ENCODE measurements at places on chromosomes 13 and 19.

- no peak for DNase-seq
Observed at GRCh38 chr19:1491114-1491848, at the start of gene REEP6. Gene REEP6, plus strand, starts transcription at chr19:1491181. Its CDS starts 89 bp downstream, at chr19:1491270.

DNA sequence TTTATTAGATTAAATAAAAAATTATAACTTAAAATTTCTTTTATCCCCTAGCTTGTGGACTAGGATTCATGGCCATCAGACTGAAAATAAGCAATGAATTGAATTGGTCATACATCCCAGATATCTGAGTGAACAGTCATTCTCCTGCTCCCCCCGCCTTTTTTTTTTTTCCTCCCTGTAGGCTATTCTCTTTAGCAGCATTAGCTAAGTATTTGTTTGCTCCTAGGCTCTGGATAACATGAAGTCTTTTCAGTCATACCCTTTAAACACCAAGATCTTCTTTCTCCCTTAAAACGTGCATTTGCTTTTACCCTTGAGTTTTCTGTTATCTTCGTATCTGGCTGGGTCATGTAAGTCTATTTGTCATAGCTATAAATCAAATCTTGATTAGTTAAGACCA is 866.7 kb upstream of the SPRY2 start:
- no peak for DNase-seq

DNA sequence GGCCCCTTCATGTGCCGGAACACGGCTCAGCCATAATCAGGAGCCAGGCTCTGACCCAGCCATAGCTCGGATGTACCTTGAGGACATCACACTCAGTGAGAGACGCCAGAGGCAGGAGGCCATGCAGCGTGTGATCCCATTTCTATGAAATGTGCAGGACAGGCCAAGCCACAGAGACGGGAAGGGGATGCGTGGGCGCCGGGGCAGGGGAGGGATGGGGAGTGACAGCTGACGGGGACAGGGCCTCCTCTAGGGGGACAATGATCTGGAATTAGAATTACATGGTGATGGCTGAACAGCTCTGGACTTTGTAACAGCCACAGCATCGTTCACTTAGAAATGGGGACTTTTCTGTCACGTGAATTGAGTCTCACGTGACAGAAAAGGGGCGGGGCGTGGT is 34.9 kb downstream of the SBNO2 start:
- no peak for DNase-seq

- no peak for DNase-seq
Observed at GRCh38 chr13:25286308-25286968, 850 bp downstream of the MTMR6 start.

GRCh38 chr13:95503662-95504061 is 48.9 kb upstream of the CLDN10 start:
- DNase-seq: no peak

- no peak for DNase-seq
Observed at GRCh38 chr13:23909606-23910005, 12.3 kb upstream of the C1QTNF9B start.

- no peak for DNase-seq
Observed at GRCh38 chr13:110410000-110410399, 102.9 kb downstream of the COL4A2 start.

DNA sequence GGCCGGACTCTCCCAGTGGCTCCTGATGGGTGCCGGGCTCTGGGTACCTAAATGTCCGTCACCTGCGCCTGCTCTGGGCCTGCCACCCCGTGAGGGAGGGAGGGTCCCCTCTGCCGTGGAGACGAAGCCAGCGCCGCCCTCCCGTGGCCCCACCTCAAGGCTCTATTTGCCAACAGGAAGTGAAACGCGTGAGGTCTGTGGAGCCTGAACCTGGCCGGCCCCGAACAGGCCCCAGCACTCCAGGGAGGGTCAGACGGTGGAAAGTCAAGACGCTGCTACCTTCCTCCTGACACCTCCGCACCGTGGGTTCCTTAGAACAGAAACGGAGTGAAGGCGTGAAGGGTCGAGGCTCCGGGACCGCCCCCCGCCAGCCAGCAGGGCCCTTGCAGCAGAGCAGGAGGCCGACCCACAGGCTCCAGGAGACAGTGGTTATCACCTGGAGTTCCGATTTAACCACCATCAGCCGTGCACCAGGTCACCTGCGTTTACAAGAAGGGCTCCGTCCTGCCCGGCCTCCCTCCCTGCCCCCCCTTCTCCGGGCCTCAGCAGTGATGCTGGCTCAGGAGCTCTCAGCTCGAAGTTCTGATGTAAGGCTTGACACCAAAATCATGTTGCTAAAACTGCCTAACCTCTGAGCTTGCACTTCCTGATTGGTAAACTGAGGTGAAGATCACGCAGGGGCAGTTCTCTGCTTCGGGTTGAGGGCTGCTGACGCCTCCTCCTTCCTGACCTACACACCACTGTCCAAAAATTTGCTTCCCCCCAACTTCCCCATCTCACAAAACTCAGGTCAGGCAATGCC is 50.9 kb upstream of the C13orf46 start:
- DNase-seq: no peak

DNA sequence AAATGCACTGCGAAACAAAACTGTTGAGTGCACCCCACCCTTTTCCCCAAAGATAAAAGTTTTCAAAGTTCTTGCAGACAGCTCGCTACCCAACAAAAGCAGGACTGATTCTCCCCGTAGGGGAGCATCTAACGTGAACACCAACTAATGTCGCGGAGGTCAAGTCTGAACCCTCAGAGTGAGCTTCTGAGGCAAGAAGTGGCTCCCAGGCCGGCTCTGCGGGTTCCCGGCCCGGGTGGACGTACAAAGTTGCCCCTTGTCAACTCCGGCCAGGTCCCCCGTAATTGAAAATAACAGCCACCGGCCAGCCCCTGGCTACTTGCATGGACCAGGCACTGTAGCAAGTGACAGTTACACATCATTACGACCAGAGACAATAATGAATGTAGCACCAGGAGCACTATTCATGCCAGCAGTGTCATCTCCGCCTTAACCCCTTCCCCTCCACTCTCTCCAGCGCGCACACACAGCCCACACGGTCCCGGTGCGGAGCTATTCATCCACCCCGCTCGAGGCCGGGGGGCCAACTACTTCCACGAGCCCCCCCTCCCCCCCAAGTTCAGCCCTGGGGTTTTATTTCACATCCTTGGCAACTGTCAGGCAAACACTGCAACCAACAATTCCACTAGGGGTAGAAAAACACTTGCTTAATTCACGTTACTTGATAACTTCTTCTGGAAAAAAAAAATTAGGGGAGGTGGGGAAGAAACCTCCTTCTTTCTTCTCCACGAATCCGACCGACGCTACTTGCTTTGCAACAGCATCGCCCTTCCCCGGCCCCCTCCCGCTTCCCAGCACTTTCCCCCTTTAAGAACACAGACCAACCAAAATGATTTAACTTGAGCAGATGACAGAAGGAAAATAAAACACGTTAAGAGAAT is 1.2 kb downstream of the KLF12 start:
- DNase-seq: no peak

- DNase-seq: no peak
Observed at GRCh38 chr19:30423481-30423880, 51.3 kb downstream of the ZNF536 start.

- DNase-seq: no peak
Observed at GRCh38 chr13:38213314-38213713, 136.3 kb upstream of the UFM1 start.

DNA sequence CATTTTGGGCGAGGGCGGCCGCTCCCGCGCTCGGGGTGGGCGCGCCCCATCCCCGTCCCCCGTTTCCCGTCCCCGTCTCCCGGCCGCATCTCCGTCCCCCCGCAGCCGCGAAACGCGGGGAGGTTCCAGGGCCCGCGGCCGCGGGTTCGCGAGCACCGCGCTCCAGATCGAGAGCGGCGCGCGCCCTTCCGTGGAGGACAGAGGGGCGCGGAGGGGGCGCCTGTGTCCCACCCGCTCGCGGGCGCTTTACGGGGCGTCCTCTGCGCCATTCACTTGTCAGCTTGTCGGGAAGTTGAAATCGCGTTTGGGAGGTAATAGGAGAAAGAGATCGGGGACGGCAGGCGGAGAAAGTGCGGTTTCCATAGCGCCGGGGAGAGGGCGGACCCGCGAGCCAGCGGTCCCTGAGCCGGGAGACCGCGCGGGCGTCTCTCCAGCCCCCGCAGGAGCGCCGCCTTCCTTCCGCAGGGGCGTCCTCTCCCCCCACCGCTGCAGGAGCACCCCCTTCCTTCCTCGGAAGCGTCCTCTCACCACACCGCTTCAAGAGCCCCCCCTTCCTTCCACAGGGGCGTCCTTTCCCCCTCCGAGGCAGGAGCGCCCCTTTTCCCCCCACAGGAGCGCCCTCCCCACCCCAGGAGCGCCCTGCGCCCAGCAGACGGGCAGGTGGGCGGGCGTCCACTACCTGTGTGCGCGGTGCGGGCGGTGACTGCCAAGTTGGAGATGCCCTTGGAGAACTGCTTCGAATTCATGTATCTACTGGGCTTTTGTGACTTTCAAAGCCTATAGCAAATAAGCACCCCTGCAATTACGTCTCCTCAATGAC is 962 bp upstream of the IRS2 start:
- no peak for DNase-seq

DNA sequence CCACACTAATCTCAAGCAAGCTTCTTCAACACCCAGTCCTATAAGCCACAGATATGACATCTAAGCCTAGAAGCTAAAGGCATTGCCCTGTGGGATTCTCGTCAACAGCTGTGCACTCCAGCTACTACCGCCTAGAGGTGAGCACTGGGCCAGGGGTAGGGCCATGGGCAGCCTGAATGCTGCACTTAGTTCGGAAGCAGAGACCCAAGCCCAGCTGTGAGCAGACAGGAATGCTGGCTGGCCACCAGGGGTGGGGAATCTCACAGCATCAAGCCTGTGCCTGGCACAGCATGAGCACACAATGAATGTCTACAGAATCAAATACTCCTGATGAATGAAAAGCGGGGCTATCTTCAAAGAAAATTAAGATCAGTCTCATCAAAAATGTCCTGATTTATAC is 167.5 kb upstream of the UBL3 start:
- DNase-seq: no peak

DNA sequence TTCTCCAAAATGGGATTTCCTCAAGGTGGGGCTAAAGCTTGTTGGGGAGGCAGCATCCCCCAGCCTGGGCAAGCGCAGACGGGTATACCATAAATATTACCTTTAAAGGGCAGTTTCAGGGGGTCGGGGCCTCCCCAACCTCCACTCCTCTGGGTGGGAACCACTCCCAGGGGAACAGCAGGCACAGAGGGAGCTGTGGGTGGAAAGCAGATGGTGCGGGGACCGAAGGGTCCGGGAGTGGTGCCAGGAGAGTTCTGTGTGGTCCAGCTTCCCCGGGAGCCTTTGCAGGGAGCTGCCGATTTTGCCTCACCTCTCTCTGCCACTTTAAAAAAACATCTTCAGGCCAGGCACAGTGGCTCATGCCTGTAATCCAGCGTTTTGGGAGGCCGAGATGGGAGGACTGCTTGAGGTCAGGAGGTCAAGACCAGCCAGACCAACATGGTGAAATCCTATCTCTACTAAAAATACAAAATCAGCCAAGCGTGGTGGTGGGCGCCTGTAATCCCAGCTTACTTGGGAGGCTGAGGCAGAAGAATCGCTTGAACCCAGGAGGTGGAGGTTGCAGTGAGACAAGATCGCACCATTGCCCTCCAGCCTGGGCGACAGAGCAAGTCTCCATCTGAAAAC is 5.5 kb downstream of the MAST3 start:
- DNase-seq: no peak

GRCh38 chr19:34254698-34255432 is 511 bp downstream of the GARRE1 start:
- no peak for DNase-seq

DNA sequence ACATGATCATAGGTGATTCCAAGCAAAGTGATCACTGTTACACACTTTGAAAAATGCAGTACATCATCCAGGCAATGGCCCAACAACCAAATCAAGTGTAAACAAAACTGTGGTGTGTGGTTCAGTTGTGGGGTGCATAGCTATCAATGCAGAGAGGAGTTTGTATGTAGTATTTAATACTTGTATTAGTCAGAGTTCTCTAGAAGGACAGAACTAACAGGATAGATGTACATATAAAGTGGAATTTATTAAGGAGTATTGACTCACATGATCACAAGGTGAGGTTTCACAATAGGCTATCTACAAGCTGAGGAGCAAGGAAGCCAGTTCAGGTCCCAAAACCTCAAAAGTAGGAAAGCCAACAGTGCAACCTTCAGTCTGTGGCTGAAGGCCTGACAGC is 249.3 kb upstream of the HTR2A start:
- no peak for DNase-seq

GRCh38 chr13:72104656-72105180 is 237.7 kb upstream of the DACH1 start:
- no peak for DNase-seq

DNA sequence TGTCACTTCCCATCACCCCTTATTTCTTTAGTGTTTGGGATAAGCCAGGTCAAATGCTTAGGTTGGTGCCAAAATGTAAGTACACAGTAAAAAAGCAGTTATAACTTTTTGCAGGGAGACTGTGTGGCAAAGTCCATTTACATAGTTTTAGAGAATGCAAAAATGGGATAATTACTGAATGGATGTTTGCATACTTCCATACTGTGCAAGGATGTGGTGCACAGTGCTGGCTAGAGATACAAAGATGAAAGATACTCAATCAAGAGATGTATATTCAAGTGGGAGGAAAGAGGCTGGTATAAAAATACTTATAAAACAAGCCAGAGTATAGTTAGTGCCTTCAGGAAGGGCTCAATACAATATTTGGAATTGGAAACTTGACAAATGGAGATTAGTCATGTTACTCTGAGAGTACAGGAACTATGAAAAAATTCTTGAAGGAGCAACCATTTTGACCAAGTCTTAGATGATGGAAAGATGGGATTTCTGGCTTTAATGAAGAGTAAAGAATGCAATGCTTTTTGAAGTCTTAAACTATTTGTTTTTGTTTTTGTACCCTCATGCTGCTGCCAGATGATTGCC is 8.0 kb downstream of the PDS5B start:
- no peak for DNase-seq

DNA sequence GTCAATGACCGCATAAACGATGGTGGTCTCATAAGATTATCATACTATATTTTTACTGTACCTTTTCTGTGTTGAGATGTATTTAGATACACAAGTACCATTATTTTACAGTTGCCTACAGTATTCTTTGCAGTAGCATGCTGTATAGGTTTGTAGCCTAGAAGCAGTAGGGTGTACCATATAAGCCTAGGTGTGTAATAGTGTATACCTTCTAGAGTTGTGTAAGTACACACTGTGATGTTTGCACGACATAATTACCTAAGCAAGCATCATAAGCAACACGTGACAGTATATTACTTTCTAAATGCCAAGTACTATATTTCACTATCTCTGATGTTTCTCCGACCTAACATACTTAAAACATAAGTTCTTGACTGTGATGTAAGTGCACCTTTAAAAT is 2.7 kb downstream of the LPAR6 start:
- no peak for DNase-seq

GRCh38 chr19:18171605-18172327 is 1.8 kb upstream of the IFI30 start:
- no peak for DNase-seq
